Islet precursor cell (in vitro differentiated cells): ENCODE measurements at places on chromosomes 5 and 9.

DNA sequence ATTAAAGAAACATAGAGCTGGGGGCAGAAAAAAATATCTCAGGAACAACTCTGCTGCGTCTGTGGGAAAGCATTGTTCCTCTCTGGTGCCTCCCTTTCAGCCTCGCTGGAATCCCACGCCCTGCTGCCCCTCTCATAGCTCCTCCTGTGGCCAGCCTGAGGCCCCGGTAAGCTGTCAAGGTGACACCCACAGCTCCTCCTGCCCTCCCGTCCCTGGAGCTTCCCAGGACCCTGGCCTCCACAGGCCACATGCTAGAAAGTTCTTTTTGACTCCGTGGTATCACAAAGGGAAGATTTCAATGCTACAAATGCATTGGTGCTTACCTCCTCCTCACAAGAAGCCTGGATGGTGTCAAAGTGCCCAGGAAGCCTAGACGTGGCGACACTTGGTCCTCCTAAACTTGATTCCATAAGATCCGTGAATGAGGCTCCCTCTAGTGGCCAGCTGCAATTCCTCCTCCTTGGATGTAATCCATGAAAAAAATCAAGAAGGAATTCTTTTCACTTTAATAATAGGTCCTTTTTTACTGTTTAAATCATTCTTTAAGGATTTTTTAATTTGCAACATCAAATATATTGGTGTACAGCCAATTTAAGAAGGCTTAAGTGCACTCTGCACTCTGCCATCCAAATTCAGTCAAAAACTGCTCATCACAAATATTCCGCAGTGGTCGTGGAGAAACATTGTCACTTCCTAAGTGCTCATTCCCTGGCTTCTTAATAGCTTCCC lies 104.9 kb downstream of the CFAP90 start:
- DNase-seq = peak; percentile 82

- DNase-seq = no peak
Observed at GRCh38 chr9:32218100-32218767, 166.2 kb upstream of the ACO1 start.

DNA sequence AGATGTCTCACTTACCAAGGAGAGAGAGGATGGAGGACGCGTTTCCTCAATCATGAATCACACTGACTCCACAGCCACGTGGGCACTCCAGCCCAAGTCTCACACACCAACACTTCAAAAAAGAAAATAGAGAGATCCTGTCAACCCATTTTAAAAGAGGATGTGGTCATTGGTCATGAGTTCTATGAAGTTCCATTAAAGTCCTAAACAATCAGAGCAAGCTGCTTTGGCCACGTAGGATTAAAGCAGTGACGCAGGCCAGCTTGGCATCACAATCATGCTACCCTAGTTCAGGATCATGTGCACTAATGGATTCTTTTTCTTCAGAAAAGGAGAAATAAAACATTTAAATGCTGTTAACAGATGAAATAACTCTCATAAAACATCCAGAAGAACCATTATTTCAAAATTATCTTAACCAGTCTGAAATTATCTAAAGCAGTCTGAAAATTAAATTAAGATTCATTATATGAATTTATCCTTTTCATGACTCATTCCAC lies 108.1 kb downstream of the SEMA5A start:
- no peak for DNase-seq

GRCh38 chr9:114313186-114313585 lies 9.7 kb upstream of the ORM1 start:
- DNase-seq = no peak

DNA sequence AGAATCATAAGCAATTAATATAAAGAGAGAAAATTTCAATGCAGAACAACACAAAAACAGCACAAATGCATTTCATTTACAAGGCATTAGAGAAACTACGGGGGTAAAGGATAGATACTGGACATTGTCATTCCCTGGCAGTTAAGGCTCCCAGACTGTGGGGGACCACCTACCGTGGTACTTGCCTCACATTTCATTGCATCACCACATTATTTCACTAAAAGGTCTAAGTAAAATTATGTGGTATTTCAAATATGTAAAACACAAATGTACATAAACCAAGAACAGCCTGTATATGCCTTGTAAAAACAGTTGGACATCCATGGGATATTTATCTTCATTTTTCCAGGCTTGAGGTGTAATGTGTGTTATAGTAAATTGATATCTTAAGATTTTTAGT lies 571.2 kb upstream of the ZNF462 start:
- DNase-seq = no peak

GRCh38 chr9:113978725-113979342 lies 99.3 kb downstream of the AMBP start:
- no peak for DNase-seq

- DNase-seq = peak; percentile 65
Observed at GRCh38 chr5:120365656-120366446, 98.2 kb upstream of the PRR16 start.

- no peak for DNase-seq
Observed at GRCh38 chr5:170945275-170945674, 83.5 kb downstream of the RANBP17 start.

GRCh38 chr9:7075154-7075553 lies 317.4 kb downstream of the KDM4C start:
- DNase-seq = no peak

DNA sequence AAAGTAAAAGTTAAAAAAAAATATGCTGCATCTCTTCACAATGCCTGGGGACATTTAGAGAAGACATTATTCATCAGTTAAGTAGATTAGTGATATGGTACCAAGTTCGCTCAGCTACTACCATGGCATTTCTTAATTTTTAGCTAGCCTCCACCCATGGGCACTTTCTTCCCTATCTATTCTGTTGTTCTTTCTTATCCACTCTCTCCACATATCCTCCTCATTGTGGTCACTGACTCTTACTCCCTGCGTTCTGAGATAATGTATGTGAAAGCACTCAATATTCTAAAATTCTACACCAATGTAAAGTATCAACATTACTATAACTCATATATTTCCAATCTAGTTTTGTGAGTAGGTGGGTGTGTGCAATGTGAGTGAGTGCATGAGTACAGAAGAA lies 609.7 kb upstream of the DAB2 start:
- no peak for DNase-seq

- DNase-seq = no peak
Observed at GRCh38 chr5:42148813-42149212, 223.7 kb downstream of the FBXO4 start.

- DNase-seq = no peak
Observed at GRCh38 chr9:89529243-89530035, 31.5 kb upstream of the SEMA4D start.

DNA sequence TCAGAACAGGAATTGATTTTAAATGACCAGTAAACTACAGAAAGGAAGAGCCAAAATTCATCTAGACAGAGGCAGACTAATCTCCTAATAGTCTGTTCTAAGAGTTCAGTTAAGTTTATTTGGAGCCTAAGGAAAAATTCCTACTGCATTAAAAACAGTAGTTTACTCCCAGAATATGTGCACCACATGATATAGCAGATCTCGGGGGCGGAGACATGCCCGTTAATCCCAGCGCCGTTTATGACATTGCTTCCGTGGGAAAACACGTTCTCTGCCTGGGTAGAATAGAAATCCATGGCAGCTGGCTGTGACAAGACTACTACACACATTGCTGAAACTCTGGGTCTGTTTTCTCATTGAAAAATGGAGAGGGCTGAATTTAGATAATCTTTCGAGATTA lies 11.4 kb downstream of the HABP4 start:
- no peak for DNase-seq

DNA sequence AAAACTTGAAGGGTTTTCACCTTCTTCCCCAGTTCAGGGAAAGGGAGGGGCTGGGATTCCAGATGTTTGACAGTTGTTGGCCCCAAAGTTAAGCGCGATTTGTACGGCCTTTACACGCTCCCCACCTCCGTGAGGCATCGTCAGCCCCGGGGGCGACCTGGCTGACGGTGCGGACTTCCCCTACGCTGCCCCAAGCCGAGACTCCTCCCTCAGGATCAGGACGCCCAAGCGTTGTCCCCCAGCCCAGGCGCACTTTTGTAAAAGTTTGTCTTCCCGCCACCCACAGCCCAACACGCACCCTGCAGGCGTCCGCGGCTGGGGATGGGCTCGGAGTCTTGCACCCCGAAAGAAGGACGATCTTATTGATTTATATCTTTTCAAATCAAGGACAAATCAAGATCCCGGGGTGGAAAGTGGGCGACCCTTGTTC lies 713 bp downstream of the MOB3B start:
- DNase-seq = peak; percentile 85

GRCh38 chr5:137747848-137748247 lies 6.3 kb downstream of the HNRNPA0 start:
- no peak for DNase-seq

- peak; percentile 64 for DNase-seq
Observed at GRCh38 chr5:157290981-157291711, 25.2 kb downstream of the CYFIP2 start.

DNA sequence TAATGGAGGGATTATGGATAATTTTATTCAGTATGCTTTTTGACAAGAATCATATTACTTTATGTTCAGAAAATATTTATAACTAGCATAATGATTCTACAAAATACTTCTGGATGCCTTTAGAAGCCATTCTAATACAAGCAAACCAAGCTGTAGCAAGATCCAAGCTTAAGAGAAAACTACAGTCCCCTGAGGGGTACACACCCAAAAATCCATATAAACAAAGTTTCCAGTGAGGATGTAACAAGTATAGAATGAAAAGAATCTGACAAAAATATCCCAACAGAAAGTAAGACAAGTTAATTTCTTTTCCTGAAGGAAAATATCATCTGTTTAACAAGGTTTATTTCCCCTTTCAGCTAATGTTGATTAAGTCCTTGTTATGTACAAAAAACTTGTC lies 53.9 kb downstream of the MLLT3 start:
- DNase-seq = no peak

DNA sequence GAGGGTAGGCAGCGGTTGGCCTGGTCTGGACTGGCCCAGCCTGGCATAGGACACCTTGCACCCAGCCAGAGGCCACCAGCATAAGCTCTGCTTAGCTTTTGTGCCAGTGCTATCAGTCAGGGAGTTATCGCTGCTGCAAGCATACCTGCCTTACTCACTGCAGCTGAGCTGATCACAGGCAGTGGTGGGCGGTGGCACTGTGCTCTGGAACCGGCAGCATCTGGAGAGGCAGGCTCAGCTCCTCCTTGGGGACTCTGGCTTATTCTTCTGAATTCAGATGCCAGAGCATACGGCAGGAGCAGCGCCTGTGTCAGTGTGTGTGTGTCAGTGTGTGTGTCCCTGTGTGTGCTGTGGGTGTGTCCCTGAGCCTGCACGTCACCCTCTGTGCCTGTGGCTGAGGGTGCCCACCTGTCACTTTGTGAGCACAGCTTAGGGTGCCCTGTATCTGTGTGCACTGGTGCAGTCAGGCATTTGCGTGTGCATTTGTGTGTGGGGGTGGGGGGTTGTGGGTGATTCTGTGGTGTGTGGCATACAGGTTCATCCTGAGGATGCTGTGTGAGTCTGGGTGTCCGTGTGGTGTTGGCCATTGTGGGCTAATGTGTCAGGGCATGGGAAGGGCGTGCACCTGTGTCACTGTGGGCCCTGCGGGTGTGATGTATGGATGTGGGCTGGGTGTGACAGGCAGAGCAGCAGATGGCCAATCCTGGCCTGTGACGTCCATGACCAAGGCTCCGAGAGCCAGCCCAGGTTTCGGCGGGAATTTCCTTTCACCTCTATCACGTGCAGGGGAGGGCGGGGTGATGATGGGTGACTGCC lies 23.5 kb downstream of the LMX1B start:
- DNase-seq = no peak

DNA sequence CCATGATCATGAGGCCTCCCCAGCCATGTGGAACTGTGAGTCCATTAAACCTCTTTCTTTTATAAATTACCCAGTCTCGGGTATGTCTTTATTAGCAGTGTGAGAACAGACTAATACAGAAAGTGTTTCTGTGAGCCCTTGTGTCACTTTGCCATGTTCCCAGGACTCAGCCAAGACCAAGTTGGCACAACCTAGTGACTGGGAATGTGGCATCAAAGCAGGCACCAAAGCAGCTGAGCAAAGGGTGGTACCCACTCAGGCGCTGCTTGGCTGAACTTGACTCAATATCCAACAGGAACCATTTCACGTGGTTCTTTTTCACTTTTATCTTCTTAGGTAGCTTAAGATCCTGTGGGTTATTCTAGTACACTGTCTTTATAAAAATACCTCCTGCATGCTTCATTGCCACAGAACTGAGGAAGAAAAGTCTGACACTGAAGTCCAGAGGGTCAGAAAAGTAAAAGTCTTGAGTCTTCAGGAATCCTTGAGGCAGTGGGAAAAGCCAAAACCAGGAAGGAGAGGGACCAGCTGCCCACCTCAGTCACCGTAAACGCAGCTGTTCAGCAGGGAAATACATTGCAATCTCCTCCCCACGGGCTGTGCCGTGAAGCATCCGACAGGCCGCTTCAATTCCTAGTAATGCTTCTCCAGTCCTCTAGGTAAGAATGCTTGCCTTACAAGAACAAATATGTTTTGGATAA lies 90.5 kb upstream of the RETREG1 start:
- no peak for DNase-seq
